Activated naive CD8-positive, alpha-beta T cell treated with anti-CD3 and anti-CD28 coated beads, Interleukin-2, amount 50 U/mL, for 24 hours (primary cell): ENCODE measurements at places on chromosomes 2 and 18.

DNA sequence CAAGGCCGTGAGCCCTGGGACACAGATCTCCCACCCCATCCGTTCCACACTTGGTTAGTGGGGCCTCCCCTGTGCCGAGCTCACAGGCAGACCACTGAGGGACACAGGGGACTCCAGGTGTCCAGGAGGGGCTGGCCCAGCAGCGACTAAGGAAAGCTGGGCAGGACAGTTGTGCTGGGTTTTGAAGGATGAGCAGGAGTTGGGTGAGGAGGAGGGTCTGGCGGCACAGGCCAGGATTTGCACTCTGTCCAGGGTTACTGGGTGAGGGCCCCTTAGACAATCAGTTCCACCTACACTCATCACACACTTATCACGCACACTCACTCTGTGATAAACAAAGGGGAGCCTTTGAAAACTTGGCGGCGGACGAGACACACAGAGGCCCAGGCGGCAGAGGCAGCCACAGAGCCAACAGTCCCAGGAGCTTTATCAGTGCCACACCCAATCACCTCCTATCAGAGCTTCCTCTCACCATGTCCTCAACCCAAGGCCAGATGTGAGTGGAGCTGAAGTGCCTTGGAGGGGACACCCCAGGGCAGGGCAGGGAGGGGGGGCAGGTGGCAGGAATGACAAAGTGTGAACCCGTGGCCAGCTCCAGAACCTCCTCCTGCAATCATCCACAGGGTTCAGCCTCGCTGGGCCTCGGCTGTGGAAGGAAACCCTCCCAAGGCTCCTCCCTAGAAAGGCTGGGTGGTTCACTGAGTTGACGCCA, 26.6 kb downstream of the BIN1 start:
- no peak for DNase-seq

- no peak for DNase-seq
Observed at GRCh38 chr18:39966275-39966674, 1988.8 kb upstream of the PIK3C3 start.

DNA sequence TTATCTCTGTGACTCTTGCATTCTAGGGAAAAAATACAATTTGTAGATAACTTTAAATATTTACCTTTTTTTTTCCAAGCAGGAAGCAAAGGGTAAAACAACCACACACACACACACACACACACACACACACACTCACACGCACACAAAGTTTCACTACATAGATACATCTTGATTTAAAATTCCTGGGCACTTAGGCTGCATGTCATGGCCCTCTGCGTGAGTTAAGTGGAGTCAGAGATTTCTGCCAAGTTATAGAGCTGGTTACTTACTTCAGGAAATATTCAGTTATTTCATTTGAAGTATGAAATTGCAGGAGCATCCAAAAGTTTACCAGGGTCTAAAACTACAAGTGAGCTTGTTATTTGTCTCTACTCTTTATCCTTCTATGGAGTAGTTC, 612.0 kb downstream of the IRS1 start:
- DNase-seq: no peak

DNA sequence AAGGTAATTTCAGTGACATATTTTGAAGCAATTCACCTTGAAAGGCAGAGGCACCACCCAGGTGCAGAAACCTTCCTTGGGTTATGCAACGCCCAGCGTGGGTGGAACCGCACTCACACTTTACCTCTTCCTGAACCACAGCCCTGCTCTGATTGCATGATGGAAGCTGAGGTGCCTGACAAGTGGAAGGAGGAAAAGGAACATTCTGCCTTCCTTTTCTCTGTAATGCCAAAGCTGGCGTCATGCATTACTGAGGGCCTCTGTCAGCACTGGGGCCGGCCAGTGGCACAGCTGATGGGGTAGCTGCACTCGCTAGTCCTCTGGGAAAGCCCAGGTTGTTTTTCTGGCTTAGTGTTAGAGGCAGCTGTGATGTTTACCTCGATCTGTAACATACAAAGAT, 266.5 kb downstream of the NEDD4L start:
- DNase-seq: peak; percentile 30

- no peak for DNase-seq
Observed at GRCh38 chr2:66915237-66915636, 480.3 kb downstream of the MEIS1 start.
